Regular cardiac myocyte (primary cell): ENCODE measurements at places on chromosomes 7 and 10. TPM values are rescaled to one million over a fixed set of nuclear protein-coding genes. Genes with fewer than 3 reads are reported as not detected.

HEPACAM2 gene
- total RNA-seq, result 0.28 TPM in 1 of 2 replicates, not detected in the other

PAOX gene
- total RNA-seq, result 4.8 and 6.2 TPM in 2 replicates

HMX3 gene
- total RNA-seq, result not detected in 2 replicates

LLCFC1 gene
- total RNA-seq, result not detected in 2 replicates

UPK3B gene
- under 0.01 TPM in 1 of 2 replicates, not detected in the other for total RNA-seq
